ENCODE measurements at places on chromosomes 13 and 19. TPM values are rescaled to one million over a fixed set of nuclear protein-coding genes. Genes with fewer than 3 reads are reported as not detected.
A peak's percentile ranks its signal among the peaks of the same experiment; 100 is the strongest.

DNA sequence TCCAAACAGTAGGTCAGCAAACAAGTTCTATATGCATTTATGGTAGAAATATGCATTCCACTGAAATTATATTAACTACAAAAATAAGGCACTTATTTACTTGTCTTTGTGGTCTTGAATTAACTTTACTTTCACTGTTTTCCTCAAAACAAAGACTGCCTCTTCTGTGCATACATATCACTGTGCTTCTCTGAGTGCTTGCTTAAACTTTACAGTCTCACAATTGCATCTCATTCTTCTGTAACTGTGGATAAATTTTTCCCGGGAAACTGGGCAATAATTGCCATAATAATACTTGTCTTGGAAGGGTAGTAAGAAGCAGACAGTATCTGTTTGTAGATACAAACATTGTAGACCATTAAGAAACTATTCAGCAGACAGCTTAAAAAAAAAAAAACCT, 38.4 kb downstream of the EFNB2 start:
- DNase-seq = no peak

GRCh38 chr13:44908712-44909111, 80.6 kb downstream of the NUFIP1 start:
- no peak for DNase-seq

DNA sequence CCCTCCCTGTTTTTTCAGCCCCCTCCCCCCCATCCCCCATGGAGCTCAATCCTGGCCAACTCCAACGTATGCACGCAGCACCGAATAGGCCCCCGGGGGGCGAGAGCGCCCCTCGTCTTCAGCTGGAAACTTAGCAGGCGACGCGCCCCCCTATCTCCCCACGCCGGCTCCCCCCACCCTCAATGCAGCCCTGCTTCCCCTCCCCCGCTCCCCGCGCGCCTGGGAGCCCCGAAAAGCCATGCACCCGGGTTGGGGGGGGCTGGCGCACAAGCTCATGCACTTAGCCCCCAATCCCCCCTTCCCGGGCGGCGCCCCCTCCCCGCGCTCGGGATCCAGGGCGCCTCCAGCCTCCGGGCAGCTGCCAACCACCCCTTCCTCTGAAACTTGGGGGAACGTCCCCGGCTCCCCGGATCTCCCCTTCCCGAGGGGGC, 508 bp downstream of the ZBTB7A start:
- DNase-seq = peak; percentile 61

GRCh38 chr19:3398114-3398899, 31.9 kb downstream of the NFIC start:
- DNase-seq = no peak

- no peak for DNase-seq
These were observed 597.2 kb downstream of the DIAPH3 start for GRCh38 chr13:59566561-59566960.

Gene RGL3
- total RNA-seq = 0.29 TPM

GRCh38 chr13:82654861-82655855, 1227.1 kb downstream of the SLITRK1 start:
- DNase-seq = no peak

- DNase-seq = no peak
These were observed 15.3 kb downstream of the SYDE1 start for GRCh38 chr19:15122331-15123030.

Measured in activated T-cell treated with anti-CD3 and anti-CD28 coated beads, Interleukin-2, amount 50 U/mL, for 4 hours (primary cell).